ENCODE measurements at places on chromosomes 1 and 21.

DNA sequence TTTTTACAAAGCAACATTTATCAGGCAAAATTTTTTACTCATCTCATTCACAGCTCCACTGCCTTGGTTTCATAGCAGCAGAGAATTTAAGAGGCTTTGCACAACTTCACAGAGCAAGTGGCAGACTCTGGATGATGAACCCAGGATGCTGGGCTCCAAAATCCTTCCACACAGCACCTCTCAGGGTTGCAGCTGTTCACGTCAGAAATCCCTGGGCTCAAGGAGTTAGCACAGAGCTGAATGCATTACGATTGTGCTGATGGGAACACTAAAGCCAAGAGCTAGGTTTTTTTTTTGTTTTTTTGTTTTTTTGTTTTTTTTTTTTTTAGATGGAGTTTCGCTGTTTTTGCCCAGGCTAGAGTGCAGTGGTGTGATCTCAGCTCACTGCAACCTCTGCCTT, 2.4 kb upstream of the HTR6 start:
- no peak for DNase-seq

GRCh38 chr1:30101487-30102227, 621.7 kb downstream of the MATN1 start:
- DNase-seq, result no peak

DNA sequence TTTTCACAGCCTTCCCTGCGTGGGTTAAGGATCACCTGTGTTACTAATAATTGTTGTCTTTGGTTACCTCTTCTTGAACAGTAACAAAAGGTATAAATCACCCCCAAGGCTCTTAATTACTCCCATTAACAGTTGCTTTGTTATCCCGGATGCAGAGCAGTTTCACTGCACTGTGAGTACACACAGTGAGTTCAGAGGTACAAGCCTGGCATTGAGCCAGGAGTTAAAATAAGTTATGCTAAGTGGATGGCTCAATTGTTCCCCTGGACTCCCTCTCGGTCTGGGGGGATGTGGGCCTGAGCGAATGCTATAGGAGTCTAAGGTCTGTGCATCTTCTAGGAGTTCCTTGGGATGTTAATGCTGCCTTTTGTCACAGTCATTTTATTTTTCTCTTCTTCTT, 258.3 kb downstream of the ATG4C start:
- DNase-seq, result no peak

DNA sequence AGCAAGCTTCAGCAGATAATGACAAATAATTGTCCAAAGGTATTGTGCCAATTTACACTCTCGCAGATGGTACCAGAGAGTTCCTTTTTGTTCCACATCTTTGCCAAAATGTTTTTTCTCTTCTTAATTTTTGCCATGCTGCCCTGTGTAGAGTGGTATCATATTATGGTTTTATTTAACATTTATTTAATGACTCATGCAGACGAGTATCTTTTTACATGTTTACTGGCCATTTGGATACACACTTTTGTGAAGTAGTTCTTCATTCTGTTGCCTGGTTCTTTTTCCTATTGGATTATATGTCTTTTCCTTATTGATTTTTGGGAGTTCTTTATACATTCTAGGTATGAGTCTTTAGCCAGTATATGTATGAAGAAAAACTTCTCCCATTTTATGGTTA, 151.1 kb downstream of the PCNX2 start:
- DNase-seq, result no peak

GRCh38 chr1:50493710-50494109, 70.5 kb upstream of the DMRTA2 start:
- DNase-seq, result no peak

- DNase-seq, result no peak
Measured at GRCh38 chr1:223244366-223245103, 101.5 kb upstream of the TLR5 start.

DNA sequence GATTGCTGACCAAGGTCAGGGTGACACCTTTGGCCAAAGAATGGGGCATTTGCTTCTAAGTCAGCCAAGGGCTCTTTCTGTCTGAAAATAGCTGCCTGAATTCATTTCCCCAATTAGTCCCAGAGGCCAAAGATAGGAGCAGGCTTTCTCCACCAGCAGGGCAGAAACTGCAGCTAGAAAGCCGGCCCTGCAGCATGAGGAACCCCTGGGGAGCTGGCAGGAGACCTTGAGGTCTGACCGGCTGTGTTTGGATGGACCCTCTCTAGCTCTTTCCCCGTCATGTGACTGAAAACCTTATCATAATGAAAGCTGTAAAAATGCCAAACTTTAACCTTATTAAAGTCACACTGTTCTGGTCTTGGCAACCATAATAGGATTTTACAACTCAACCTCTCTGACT, 93.4 kb downstream of the CD58 start:
- DNase-seq, result no peak

DNA sequence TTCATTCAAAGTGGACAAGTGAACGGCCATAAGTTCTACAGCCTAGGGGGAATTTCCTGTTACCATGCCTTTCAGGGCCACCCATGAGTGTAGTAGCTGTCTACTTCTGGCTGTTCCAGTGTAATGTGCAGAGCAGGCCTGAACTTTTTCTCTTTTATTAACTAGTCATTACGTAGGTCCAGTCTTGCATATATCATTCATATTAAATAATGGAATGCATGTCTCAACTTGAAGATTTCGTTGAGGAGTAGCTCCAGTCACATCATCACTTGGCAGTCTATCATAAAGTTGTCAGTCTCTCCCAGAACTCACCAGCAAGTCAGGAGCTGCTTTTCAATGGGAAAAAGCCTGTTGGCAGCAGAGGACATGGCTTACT, 12.0 kb upstream of the GIPC2 start:
- no peak for DNase-seq

GRCh38 chr1:84450910-84451309, 28.2 kb upstream of the RPF1 start:
- DNase-seq, result no peak

DNA sequence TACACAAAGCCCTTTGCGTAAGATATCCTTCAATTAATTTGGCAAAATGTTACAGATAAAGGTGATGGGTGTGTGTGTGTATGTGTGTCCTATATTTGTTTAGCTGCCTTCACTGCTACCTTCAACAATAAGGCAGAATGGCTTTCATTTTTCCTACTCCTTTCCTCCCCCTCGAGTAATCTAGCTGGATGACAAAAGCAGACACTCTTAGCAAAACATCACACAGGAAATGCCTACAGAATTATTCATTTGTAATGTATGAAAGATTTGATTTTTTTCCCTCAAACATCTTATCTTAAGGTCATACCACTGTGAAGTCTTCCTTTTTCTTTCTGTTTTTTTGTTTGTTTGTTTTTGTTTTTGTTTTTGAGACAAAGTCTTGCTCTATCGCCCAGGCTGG, 10.6 kb downstream of the PTPN22 start:
- DNase-seq, result no peak

- DNase-seq, result no peak
Measured at GRCh38 chr1:26522073-26522472, 7.5 kb upstream of the RPS6KA1 start.

- DNase-seq, result no peak
Measured at GRCh38 chr1:16146279-16147155, 9.4 kb downstream of the EPHA2 start.

- peak; percentile 9 for DNase-seq
Measured at GRCh38 chr1:35442734-35443133, 114.5 kb downstream of the KIAA0319L start.

DNA sequence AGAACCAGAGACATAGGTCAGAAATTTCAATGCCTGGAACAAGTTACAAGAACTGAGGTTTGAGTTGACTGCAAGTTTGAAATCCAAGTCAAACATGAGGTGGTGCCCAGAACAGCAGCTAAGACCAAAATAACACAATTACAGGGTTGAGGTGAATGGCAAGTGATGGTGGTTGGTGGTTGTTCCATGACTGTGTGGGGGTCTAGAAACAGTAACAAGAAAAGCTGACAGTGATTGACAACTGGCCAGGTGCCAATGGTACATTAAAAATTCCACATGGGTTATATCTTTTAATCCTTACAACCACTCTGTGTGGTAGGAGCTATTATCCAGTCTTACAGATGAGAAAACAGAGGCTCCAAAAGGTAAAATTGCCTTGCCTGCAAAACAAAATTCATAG, 32.0 kb downstream of the RIMS3 start:
- no peak for DNase-seq

GRCh38 chr1:231616667-231617066, 9.9 kb upstream of the DISC1 start:
- DNase-seq, result no peak

GRCh38 chr1:2212532-2213491, 15.3 kb upstream of the SKI start:
- DNase-seq, result no peak

GRCh38 chr1:172758259-172758658, 99.4 kb downstream of the FASLG start:
- DNase-seq, result no peak

- no peak for DNase-seq
Measured at GRCh38 chr1:37347104-37347649, 127.2 kb upstream of the ZC3H12A start.

- no peak for DNase-seq
Measured at GRCh38 chr21:38605236-38605635, 107.0 kb upstream of the ERG start.

- no peak for DNase-seq
Measured at GRCh38 chr1:150008699-150009098, 1.8 kb downstream of the OTUD7B start.

DNA sequence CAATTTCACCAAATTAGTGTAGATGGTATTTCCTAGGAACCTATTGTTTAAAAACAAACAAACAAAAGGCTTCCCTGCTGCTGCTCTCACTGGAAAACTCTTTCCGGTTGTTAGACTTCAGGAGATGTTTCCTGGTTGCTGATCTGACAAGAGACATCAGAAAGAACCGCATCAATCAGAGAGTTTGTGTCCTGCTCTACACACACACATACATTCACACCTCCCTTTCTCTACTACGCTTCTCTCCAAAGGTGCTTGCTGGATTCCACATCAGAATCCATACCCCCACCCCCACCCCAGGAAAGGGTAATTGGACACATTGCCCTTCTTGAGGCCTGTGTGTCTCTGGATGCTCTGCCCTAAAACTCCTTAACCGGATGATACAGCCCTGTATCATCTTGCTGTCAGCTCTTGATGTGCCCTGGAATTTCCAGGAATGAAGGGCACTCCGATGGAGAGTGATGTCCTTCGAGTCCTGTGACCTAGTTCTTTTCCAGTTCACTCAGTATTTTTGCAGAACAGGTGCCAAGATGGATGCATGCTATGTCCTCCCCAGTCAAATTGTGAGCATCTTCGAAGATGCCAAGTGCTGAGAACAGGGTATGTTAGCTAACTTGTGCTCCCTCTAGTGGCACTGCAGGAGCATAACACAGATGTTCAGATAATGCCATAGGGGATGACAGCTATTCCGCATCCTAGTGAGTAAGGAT, 113.7 kb upstream of the SLC35F3 start:
- peak; percentile 1 for DNase-seq

DNA sequence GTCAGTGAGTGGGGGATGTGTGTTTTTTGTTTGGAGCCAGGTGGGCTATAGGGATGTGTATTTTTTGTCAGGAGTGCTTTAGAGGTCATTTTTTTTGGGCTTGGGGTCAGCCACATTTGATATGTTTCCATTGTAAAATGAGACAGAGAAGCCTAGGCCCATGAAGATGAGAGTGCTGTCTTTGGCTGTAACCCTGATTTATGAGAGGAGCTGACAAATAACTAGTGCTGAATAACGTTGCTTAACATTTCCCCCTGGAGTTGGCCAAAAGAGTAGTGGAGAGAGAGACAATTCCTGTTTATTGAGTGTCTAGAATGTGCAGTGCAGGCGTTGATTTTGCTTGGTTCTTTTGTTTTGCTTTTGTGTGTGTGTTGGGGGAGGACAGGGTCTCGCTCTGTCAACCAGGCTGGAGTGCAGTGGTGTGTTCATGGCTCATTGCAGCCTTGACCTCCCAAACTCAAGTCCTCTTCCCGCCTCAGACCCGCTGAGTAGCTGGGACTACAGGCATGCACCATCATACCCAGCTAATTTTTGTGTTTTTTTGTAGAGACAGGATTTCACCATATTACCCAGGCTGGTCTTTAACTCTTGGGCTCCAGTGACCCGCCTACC, 64.7 kb downstream of the S1PR1 start:
- no peak for DNase-seq

DNA sequence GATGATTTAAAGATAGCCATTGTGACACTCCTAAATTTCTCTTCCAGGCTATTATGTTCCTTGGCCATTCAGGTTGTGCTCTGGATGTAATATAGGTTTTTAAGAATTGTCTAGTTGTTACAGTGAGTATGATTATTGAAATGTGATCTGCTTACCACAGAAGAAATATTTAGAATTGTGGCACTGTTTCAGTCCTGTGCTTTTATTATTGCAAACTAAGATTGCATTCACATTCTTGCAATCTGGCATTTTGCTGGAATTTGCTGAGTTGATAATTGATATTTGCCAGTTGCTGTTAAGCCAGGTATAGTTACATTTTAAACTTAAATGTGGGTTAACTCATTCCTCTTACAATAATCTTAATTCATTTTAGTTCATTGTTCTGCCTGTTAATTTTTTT, 22.3 kb downstream of the EXO1 start:
- no peak for DNase-seq

DNA sequence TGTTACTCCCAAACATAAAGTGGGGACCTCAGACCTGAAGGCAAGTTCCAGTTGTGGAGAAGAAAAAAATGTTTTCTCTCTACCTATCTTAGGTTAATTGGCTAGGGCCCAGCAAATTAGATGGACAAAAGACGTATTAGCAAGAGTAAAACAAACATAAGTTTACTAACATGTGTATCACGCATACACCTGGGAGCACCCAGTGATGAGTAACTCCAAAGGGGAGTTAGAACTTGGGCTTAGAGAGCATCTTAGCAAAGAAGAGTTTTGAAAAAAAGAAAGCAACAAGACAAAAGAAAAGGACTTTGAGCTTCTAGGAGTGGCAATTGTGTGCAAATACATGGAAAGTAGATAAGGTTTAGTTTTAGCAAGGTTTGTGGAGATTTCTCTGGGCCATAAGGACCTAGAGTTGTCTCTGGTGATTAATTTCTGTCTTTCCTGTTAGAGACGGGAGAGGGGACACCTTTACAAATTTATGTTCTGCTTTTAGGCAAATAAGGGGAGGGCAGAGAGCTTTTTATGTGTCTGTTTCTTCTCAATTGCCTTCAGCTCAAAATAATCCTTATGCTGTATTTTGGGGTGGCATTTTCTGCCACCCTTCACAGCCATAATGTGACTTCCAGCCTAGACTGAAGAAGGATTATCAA, 76.7 kb upstream of the PTGFRN start:
- no peak for DNase-seq

- no peak for DNase-seq
Measured at GRCh38 chr1:30125021-30125820, 598.2 kb downstream of the MATN1 start.
